NCI-H510A treated with DMSO at 0.1 percent for 48 hours (cell line): ENCODE measurements at places on chromosomes 5 and 9.
A peak's percentile ranks its signal among the peaks of the same experiment; 100 is the strongest.

- peak; percentile 88 for DNase-seq
Observed at GRCh38 chr5:13478831-13479465, 465.5 kb downstream of the DNAH5 start.

- no peak for DNase-seq
Observed at GRCh38 chr5:74581988-74582365, 58.6 kb downstream of the ENC1 start.

DNA sequence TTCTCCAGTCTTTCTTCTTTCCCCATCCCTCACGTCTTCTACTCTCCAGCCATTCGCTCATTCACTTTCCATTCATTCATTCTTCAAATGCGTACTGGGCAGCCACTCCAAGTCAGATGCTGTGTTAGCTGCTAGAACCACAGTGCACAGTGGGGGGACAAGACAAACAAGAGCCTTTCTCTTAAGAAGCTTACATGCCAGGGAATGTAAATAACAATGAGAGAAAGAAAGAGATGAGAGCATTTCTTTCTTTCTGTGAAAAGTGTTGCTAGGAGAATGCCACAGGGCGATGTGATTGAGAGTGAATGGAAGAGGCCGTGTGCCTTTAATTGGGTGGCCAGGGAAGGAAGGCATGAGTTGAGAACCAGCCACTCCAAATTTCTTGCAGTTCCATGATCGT lies 46.3 kb upstream of the SMIM23 start:
- DNase-seq: no peak

DNA sequence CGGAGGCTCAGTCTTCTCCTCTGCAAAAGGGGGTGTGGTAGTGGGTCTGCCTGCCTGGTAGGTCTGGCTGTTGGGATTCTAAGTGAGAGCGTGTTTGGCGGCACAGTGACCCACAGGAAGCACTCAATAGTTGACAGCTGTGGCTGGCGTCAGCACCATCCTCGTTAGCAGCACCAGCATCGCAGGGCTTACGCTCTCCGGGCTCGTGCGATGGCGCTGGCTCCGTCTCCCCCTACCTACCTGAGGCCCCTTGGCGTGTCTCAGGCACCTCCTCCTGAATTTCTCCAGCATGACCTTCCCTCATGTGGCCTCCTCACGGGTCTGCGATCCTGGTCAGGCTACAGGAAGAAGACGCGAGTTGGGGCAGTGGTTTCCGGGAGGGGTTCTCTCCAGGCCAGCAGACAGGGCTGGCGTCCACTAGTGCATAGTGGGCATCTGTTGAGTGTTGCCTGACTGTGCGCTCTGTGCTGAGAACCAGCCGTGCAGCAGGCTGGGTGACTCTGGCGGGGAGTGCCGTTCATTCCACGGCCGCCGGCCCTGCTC lies 66.9 kb downstream of the HMCN2 start:
- no peak for DNase-seq

DNA sequence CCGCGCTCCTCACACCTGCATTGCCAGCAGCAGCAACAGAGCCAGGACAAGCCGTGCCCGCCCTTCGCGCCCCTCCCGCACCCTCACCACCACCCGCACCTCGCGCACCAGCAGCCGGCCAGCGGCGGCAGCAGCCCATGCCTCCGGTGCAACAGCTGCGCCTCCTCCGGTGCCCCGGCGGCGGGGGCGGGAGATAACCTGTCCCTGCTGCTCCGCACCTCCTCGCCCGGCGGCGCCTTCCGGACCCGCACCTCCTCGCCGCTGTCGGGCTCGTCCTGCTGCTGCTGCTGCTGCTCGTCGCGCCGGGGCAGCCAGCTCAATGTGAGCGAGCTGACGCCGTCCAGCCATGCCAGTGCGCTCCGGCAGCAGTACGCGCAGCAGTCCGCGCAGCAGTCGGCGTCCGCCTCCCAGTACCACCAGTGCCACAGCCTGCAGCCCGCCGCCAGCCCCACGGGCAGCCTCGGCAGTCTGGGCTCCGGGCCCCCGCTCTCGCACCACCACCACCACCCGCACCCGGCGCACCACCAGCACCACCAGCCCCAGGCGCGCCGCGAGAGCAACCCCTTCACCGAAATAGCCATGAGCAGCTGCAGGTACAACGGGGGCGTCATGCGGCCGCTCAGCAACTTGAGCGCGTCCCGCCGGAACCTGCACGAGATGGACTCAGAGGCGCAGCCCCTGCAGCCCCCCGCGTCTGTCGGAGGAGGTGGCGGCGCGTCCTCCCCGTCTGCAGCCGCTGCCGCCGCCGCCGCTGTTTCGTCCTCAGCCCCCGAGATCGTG lies 517 bp downstream of the KCNN2 start:
- DNase-seq: no peak

GRCh38 chr5:113330533-113331208 lies 104.1 kb downstream of the TSSK1B start:
- DNase-seq: no peak

DNA sequence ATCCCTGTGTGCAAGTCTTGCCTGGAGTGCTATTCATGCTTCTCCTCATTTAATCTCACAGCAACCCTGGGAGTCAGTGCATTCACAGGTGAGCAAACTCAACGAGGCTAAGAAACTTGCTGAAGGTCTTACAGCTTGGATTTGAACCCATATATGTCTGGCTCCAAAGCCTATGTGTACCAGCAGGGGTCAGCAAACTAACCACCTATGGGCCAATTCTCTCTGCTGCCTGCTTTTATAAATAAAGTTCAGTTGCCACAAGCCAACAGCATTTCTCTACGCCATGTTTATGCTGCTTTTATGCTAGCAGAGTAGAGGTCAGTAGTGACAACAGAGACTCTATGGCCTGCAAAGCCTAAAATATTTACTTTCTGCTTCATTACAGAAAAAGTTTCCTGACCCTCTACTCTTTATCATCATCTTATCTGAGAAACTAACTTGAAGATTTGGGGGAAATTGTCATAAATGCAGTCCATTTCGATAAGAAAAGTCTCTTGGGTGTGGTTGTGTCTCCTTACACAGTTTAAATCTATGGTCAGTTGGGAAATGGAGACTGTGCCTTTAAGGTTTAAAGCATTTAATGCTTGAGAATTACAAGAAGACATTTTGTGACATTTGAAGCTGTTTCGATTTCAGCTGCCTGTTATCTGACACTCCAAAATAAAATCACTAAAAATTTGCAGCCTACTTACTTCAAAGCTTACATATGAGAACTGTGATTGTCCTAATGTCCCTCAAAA lies 137.7 kb downstream of the PRELID2 start:
- DNase-seq: no peak

DNA sequence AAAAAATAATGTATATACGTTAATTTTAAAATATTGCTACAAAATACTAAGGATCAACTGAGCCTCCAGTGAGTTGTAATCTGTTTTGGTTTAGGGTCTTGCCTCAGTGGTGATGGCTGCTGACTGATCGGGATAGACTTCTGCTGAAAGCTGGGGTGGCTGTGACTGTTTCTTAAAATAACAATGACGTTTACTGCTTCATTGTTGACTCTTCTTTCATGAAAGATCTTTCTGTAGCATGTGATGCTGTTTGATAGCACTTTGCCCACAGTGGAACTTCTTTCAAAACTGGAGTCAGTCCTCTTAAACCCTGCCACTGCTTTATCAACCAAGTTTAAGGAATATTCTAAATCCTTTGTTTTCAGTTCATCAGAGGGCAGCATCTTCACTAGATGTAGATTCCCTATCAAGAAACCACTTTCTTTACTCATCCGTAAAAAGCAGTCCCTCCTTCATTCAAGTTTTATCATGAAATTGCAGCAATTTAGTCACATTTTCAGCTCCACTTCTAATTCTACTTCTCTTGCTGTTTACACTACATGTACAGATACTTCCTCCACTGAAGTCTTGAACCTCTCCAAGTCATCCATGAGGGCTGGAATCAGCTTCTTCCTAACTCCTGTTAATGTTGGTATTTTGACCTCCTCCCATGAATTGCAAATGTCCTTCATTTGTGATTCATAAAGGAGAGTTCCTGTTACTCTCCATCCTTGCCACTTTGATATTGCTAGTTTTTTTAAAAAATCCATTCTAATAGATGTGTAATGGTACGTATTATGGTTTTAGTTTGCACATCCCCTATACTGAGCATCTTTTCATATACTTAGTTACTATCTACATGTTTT lies 41.5 kb upstream of the PTPDC1 start:
- no peak for DNase-seq

- no peak for DNase-seq
Observed at GRCh38 chr9:84394036-84394435, 53.5 kb upstream of the SLC28A3 start.

- peak; percentile 89 for DNase-seq
Observed at GRCh38 chr5:23727271-23727670, 219.9 kb downstream of the PRDM9 start.

- no peak for DNase-seq
Observed at GRCh38 chr5:107778647-107779046, 107.9 kb upstream of the EFNA5 start.

- no peak for DNase-seq
Observed at GRCh38 chr9:14212077-14212476, 101.9 kb downstream of the NFIB start.

DNA sequence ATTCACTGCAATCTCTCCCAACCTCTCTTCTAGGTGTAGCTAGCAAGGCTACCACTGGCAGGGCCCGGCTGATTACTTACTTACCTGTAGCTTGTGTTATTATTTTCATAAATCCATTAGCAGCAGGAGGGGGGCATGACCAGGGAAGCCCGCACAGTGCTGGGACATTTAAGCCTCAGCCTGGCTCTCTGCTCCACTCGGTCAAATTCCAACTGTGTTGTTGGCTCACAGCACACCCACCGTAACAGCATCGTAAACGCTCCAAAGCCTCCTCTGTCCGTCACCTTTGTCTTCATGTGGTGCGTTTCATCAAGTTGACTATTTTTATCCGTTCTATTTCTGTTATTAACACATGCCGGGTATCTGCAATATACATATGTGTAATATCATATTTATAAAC lies 264.7 kb downstream of the NSG2 start:
- DNase-seq: no peak

DNA sequence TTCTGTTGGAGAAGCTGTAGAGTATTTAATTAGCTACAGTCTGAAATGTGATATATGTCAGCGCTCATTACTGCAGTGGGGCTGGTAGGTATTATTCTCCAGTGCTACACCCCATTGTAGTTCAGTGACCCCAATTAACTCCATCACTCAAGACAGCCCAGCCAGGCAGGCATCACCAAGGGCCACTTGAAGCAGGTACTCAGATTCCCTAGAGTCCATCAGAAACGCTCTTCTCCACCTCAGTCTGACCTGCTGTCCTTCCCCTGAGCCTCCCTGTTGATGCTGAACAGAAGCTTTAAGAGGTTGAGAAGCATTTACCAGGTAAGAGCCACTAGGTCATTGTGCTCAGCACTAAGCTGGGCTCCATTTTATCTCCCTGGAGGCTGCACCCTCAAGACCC lies 71.8 kb downstream of the GALNT10 start:
- DNase-seq: no peak

- no peak for DNase-seq
Observed at GRCh38 chr9:100575765-100576386, 2.0 kb upstream of the CAVIN4 start.

DNA sequence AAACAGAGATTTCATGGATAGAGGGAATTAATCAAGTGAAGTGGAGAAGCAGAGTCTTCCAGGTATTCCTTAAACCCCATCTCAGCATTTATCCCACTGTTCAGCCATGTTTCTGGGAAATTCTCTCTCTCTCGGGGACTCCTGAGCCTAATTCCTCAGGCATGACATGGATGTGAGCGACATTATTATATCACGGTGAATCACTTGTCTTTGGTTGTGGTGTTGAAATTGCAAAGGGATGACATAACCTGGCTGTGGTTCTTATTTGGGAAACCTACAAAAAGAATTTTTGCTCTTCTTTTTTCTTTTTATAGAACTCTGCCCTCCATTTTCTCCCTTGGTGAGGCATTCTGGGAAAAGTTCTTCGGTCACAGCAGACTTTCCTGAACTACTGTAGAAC lies 457.9 kb upstream of the PTGER4 start:
- no peak for DNase-seq

- no peak for DNase-seq
Observed at GRCh38 chr5:161889971-161890370, 42.1 kb downstream of the GABRA1 start.

DNA sequence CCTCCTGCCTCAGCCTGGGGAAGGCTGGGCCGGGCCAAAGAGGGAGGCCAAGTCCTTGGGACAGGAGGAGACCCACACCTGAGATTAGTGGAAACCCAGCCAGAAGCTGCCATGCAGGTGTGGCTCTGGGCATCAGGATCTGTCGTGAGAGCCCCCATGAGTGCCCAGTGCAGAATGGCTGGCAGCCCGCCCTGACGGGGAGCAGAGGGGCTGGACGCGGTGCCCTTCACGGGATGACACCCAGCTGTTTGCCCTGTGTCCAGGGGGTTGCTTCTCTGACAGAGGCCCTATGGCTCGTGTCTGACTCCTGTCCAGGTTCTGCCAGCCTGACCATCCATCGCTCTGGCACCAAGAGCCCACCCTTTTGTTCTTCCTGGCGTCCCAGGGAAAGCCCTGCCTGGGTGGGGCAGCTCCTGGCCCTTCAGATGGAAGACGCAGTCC lies 8.5 kb downstream of the DIPK1B start:
- DNase-seq: no peak

GRCh38 chr5:141570655-141571054 lies 48.1 kb downstream of the DIAPH1 start:
- no peak for DNase-seq

DNA sequence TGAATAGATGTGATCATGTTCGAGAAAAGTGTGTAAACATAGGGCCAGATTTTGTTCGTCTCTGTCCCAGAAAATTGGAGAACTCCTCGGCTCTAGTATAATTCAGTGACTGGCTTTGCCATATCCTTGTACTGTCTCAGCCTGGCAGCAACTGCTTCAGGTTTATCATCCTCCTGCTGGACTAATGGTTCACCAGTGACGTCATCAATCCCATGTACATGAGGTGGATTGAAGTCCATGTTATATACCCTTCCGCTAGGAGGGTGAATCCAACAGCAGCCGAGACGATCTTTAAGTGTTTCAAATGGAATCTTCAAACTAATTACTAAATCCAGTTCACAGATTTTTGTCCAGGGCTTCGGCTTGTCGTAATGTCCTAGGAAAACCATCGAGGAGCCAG lies 17.1 kb upstream of the PLPP1 start:
- no peak for DNase-seq

DNA sequence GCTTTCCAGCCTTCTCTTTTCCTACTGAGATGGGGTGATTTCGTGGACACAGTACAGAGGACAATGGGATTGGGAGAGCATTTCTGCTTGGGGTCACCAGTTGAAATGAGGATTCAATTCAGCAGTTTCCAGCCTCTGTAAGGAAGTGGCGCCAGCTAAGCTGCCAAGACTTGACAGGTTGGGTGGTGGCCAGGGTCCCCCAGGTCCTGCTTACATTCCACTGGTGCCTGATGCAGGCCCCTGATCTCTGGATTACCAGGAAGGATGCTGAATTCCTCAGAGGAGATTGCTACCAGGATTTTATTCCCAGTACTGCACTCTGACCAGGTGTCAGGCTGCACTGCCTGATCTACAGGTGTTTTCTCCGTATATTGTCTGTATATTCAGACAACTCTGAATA lies 119.7 kb downstream of the PSD2 start:
- DNase-seq: no peak

GRCh38 chr5:33105521-33105941 lies 335.2 kb upstream of the TARS1 start:
- DNase-seq: no peak
